ENCODE measurements at places on chromosomes 1 and 21.

DNA sequence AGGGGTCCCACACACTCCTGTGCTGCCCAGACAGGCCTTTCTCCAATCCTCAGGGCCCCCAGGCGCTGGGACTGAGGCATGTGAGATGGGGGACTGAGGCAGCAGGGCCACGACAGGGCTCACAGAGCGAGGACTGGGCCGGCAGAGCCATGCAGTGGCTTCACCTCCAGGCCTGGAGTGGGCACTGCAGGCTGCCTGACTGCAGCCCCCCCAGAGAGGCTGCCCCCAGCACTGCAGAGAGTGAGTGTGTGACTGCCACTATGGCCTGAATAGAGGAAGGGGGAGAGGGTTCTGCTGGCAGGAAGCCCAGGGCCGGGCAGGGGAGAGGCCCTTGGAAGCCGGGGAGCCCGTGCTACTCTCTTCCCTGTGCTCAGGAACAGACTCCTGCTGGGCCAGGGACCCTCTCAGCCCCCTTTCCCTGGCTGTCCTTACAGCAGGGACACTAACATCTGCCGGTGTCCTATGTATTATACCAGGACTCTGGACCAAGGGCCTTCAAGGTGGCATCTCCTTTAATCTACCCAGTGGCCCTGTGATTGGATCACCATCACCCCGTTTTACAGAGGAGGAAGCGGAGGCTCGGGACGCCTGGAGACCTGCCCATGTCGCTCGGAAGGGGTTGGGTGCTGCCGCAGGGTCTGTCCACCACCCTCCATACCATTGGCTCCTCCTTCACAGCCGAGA lies 20.2 kb upstream of the PLEKHG5 start:
- DNase-seq = no peak

DNA sequence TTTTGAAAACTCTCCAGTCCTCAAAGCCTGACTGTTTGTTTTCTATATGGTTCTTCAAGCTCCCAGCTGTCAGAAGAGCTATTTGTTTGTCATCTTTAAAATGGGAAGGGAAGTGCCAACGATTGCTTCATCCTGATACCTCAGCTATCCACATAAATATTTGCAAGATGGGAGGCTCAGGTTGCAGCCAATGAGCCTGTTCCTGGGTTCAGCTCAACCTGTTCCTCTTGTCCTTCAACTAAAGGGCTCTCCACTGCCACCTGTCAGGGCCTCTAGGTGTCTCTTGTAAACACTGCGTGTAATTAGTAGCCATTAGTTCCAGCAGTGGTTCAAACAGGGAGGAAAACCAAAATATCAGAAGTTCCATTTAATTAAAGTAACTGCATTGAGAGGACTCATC lies 445.1 kb downstream of the AJAP1 start:
- no peak for DNase-seq

GRCh38 chr1:68506386-68506785 lies 9.5 kb upstream of the DEPDC1 start:
- no peak for DNase-seq

GRCh38 chr1:40847023-40847745 lies 15.0 kb downstream of the CITED4 start:
- DNase-seq = no peak

DNA sequence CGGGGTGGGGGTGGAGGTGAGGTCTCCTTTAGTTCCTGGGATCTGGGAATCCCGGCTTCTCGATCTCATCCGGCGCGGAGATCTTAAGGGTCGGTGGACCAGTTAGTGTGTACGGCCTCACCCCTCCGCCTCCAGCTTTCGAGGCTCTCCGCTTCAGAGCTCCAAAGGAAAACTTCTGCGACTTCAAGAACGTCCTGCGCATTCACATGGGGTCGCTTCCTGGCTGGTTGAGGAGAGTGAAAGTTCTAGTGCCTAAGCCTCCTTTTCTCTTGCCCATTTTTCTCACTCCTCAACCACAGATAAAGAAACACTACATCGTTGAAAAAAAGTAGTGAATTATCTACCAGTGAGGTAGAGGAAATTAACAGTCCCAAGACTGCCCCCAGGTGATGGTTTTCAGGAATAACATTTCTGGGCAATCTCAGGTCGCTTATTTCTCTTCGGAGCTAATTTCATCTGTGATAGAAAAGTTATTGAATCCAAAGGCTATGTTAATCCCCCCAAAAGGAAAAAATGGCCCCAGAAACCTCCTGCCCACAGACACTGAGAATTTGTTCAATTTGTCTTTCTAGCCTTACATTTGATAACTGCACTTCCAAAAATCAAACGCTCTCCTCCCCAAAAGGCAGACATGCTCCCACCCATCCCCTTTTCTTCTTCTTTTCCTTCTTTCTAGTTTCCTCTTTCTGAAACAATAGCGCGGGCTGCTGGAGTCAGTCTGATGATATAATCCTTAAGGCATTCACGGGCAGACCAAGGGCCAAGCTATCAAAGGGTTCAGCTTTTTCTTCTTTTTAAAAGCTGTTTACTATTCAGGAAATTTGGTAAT lies 20.6 kb upstream of the TBX15 start:
- DNase-seq = no peak

GRCh38 chr1:229972600-229973296 lies 94.3 kb upstream of the GALNT2 start:
- no peak for DNase-seq

DNA sequence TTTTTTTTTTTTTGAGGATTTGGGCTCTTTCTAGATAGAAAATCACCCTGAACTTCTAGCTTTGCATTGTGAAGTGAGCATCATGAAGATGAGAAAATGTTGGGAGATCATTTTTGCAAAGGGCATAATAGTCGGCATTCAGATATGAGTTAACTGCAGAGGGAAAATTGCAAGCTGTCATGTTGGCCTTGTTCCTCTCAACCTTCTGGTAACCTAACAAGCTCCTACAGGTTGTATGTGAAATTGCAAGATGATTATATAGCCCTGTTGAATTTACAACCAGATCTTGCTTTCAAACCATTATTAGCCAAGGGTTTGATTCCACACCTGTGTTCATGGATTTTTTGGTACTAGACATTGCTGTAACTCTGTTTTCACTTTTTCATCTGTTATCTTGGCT lies 2.2 kb downstream of the ELOA start:
- DNase-seq = no peak

- DNase-seq = no peak
Observed at GRCh38 chr1:118186026-118186425, 998 bp upstream of the SPAG17 start.

DNA sequence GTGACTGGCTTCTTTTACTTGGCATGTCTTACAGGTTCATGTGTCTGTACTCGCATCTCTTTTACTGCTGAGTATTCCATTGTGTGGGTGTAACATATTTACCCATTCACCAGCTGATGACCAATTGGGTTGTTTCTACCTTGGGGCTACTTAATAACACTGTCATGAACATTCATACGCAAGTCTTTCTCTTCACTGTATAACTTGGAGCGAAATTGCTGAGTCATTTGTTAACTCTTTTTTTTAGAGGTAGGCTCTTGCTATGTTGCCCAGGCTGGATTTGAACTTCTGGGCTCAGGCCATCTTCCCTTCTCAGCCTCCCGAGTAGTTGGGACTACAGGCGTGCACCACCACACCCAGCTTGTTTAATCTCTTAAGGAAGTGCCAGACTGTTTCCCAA lies 6.5 kb downstream of the PYCR2 start:
- no peak for DNase-seq

DNA sequence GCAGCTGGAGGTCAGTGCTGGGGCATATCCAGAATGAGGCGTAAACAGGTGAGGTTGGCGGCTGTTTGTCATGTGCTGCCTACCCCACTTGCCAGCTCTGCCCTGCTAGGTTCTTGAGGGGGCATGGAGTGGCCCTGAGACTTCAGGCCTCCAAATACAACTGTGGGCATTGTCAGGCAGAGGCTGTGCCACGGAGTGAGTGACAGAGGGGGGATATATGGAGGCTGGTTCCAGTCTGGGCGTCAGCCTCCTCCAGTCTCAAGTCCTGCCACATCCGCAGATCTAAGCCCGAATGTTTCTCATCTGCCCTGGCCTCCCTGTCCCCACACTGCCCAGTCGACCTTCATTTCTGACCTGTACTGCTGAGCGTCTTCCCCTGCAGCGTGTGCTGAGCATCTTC lies 85.4 kb downstream of the POFUT2 start:
- no peak for DNase-seq

DNA sequence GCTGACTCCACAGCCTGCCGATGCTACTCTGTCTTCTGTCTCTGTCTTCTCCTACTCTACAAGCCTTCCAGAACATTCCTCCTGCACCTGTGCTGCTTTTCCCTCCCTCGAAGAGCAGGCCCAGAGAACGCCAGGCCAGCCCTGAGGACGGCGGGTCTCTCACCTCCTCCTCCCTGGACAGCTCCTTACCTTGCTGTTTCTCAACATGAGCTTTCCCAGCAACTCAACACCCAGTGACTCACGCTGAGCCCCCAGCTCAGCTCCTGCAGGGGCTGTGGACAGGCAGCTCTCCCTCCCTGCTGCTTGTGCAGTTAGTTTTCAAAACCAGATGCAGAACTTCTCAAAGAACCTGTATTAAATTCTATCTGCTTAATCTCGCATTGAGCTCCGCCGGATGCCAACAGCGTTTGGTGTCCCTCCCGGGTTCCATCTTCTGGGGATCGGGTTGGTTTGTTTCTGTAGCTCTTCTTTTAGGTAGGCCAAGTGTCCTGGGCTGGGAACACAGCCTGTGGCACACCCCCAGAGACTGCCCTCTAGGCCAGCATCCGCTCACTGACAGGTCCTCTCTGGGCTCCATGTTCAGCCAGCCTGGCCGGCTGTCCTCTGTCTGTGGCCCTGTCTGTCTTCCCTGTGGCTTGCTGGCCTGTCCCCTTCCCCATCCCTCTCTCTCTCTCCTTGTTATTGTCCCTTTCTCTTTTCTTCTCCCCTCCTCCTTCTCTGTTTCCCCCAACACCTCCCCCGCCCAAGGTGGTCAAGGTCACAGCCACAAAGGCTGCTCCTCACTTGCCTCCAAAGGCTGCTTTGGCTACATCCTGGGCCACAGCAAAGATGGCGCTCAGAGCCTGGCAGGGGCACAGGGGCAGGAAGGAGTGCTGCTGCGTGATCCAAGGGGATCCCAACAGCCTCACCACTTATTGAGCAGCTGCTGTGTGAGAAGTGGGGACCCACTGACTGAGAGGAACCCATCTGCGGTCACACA lies 391.0 kb downstream of the MATN1 start:
- no peak for DNase-seq

DNA sequence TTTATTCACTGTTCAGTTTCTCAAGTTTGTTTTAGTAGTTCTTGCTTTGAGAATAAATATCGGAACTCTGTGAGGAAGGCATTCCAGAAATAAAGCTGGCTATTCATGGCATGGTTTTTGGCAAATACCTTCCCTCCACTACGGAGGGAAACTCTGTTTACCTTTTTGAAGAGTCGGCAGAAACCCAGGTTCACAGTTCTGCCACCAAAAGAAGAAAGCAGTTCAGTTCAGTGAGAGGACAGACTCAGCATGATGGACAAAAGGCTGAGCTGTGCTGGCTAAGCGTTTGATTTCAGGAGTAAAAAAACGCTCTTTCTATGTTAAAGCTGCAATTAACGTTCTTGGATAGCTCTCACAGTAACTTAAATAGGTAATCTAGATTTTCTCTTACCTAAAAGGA lies 42.4 kb downstream of the CNN3 start:
- DNase-seq = no peak

GRCh38 chr21:45506836-45507522 lies 35.3 kb downstream of the SLC19A1 start:
- no peak for DNase-seq

GRCh38 chr1:209570743-209571142 lies 12.8 kb upstream of the CAMK1G start:
- no peak for DNase-seq

DNA sequence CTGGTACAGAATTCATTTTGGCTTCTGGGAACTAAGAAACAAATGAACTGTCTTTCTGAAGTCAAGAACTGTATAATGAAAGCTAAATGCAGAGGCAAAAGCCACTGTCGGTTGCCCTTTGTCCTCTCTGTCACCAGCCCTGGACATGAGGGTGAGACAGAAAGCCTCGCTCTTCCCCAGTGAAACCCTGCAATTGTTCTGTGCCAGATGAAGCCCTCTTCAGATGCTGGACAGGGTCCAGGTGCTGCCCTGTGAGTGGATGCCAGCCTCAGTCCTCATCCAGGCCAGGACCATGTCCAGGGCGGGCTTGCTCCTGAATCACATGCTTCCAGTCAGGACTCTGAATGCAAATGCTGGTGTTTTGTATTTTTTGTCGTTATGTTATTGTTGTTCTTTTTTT lies 138.7 kb downstream of the RUNX1 start:
- DNase-seq = no peak

DNA sequence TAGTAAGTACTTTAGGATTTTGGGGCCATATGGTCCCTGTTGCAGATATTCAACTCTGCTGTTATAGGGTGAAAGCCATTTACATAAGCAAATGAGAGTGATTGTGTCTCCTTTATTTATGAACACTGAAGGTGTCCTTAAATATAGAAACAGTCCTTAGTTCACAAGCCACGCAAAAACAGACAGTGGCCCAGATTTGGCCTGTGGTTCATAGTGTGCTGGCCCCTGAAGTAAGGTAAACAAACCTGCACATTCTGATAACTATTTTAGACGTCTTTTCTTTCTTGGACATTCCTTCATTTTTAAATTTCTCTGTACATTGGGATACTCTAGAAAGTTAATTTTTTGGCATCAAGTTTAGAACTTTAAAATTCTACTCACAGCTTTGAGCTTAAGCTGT lies 23.5 kb downstream of the RAP1A start:
- no peak for DNase-seq

DNA sequence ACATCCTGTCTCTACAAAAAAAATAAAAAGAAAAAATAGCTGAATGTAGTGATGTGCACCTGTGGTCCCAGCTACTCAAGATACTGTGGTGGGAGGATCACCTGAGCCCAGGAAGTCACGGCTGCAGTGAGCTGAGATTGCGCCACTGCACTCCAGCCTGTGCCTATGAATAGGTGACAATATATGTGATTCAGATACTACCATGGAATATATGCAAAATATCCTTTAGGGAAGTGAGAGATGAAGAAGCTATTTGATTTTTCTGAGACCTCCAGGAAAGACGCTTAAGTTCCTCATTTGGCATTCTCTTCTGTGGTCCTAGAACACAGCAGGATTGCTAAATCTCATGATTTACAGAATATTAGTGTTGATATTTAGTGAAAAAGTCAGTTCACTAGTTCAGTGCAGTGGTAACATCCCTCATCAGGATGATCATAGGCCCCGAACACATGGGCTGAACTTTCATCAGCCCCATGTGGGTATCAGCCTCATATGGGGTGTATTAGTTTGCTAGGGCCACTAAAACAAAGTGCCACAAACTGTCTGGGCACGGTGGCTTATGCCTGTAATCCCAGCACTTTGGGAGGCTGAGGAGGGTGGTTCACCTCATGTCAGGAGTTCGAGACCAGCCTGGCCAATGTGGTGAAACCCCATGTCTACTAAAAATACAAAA lies 6.0 kb upstream of the VASH2 start:
- DNase-seq = no peak

- DNase-seq = no peak
Observed at GRCh38 chr1:184247671-184248070, 139.2 kb upstream of the C1orf21 start.

GRCh38 chr21:44989537-44989886 lies 49.7 kb downstream of the SLX9 start:
- no peak for DNase-seq

GRCh38 chr21:36839123-36839522 lies 127.3 kb downstream of the HLCS start:
- DNase-seq = no peak
